Sciatic nerve (tissue), 2 donors: ENCODE measurements at places on chromosomes 2 and 18.

DNA sequence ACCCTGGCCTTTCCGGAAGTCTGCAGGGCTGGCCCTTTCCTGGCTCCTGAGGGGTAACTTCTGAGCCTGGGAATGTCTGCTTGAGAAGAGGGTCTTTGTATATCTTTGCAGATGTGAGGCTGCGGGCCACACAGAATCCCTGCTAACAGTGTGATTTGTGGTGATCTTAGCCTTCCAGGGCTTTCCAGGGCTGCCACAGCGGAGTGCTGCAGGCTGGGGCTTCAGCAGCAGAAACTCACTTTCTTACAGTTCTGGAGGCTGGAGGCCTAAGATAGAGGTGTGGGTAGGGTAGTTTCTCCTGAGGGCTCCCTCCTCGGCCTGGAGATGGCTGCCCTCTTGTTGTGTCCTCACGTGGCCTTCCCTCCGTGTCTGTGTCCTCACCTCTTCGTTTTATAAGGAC, 294.7 kb upstream of the HS6ST1 start:
- DNase-seq = no peak

- DNase-seq = no peak
These were observed 213.8 kb downstream of the AFF3 start for GRCh38 chr2:99928470-99929053.

GRCh38 chr18:70188113-70188512, 17.4 kb downstream of the RTTN start:
- DNase-seq = no peak

DNA sequence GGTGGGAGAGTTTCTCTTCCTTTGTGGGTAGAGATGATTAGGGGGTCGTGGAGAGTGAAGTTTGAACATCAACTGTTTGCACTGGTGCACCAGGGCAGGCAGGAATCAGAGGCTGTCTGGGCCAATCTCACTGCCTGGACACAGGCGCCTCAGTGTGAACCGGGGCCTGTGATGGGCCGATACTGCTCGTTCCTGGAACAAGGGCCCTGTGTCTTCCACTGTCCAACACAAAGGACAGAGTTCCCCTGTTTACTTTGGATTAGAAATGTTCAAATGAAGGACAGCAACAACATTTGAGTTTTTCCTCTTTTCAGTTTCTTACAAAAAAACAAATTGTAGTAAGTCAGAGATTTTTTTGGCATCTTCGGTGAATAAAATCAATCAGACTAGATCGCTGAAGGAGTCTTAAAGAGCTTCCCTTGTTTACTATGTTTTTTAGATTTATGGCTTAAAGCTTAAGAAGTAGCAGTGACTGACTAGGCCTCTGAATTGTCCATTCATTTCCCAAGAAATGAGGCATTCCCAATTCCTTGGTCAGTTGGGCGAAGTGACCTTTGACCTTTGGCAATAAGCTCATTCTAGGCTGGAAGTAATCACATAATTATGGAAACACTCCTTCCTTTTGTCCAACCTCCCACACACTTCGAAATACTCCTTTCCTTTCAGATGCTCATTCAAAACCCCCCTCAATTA, 11.6 kb upstream of the TGFA start:
- DNase-seq = no peak

GRCh38 chr2:198279026-198279425, 474.6 kb downstream of the PLCL1 start:
- no peak for DNase-seq

DNA sequence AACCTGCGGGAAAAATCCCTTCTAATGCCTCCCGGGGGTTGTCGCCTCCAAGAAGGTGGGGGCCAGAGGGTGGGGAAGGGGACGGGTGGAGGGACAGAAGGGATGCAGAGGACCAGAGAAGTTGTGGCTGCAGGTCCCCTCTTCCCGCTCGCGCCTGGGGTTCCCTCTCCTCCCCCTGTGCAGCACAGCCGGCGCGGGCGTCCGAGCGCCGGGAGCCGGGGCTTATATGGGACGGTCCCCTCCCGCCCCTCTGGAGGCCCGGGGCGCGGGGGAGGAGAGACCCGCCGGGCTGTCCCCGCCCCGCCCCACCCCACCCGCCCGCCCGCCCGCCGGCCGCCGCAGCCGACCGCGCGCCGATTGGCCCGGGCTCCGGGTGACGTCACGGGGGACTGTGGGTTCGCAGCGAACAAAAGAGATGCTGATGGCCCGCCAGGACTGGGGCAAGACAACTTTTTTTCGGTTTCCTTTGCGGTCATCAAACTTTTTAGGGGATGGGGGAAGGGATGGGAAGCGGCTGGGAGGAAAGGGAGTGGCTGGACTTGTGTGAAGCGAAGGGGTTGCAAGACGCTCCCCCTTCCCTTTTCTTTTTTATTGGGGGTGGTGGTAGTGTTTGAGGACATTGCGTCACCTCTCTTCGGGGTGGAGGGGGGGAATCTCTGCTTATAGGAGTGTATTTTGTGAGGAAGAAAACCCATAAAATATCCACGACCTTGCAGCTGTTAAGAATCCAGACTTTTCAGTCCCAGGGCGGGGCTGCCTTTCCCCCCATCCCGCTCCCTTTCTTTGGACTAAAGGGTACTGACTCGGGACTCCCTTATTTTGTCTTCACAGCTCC, at the start of gene FN1:
FN1 (minus strand) TSS at position 199 of the 835 bp plus-strand sequence. CDS start 266 bp downstream, outside the sequence.
- peak; percentile 96 for DNase-seq

GRCh38 chr2:221255862-221256261, 316.2 kb downstream of the EPHA4 start:
- no peak for DNase-seq

- DNase-seq = no peak
These were observed 228.3 kb downstream of the C1D start for GRCh38 chr2:67834482-67834881.

DNA sequence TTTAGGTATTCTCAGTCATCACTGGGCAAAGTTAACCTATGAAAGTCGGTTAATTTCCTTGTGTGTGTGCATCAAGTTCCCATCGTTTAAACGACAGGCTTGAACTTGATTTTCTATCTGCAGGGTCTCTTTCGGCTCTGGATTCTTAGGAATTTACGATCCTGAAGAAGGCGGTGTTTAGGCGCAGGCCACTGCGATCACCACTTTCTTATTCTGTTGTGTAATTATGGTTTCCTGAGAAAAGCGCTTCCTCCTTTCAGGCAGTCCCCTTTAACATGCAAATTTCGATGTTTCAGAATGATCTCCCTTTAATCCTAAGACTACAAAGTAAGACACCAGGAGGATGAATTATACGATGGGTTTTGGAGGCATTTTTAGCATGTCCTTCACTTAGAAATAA, 27.9 kb upstream of the MBP start:
- DNase-seq = no peak

- no peak for DNase-seq
These were observed 60.4 kb upstream of the TNP1 start for GRCh38 chr2:216920143-216920876.

DNA sequence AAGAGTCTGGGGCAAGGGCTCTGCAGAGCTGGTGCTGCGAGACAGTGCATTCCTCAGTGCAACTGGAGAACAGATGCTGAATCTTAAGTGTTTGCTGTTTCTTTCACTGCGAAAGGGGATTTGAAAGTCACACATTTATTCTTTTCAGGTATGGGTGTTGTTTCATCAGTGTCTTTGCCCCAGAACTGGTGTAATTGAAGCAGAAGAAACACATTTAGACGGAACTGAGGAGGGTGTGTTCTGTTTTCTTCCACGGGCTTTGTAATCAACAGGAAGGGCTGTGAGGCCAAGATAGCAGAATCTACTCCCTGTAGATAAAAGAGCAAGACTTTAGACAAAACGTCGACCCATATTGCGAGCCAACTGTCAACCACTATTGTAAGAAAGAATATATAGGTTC, 151.9 kb downstream of the EPHA4 start:
- DNase-seq = no peak

DNA sequence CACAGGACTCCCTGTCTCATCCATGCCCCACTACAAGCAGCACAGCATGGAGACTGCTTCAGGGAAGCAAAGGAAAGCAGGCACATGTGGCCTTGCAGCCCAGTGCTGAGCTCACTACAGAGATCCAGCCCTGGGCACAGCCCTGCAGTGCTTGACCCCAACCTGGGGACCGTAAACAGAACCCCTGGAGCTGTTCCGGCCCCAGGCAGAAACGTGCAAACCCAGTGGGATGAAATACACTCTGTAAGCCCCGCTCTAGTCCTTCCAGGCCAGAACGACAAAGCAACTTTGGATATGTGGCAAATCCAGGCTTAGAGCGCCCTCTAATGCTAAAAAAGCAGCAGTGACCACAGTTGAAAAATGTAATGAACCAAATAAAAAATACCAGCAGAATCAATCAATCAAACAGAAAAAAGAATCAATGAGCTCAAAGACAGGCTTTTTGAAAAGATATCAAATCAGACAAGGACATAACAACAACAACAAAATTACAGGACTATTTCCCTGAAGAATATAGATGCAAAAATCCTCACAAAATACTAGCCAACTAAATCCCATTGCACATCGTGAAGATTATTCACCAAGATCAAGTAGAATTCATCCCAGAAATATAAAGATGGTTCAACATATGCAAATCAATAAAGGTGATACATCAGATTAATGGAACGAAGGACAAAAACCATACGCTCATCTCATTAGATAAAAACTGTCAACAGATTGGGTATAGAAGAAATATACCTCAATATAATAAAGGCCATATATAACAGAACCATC, 45.6 kb downstream of the ZNF519 start:
- DNase-seq = no peak

GRCh38 chr2:27710640-27711430, 47.1 kb downstream of the SLC4A1AP start:
- DNase-seq = no peak

GRCh38 chr18:43751203-43751602, 473.9 kb upstream of the SYT4 start:
- no peak for DNase-seq

GRCh38 chr2:133654949-133655348, 86.7 kb upstream of the NCKAP5 start:
- no peak for DNase-seq

DNA sequence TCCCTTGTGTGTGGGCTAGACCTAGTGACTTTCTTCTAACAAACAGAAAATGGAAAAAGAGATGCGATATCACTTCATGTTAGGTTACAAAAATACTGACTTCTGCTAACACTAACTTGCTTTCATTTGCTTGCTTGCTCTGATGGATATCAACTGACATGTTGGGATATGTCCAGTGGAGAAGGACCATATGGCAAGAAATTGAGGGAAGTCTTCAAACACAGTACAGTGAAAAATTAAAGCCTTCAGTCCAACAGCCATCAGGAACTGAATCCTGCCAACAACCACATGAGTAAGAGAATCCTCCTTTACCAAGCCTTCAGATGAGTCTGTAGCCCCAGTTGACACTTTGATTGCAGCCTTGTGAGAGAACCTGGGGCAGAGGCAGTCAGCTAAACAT, 143.9 kb downstream of the MAIP1 start:
- DNase-seq = no peak
